ENCODE measurements at places on chromosomes 5 and 9.

GRCh38 chr5:151819830-151820229 lies 48.1 kb downstream of the G3BP1 start:
- DNase-seq, result no peak

DNA sequence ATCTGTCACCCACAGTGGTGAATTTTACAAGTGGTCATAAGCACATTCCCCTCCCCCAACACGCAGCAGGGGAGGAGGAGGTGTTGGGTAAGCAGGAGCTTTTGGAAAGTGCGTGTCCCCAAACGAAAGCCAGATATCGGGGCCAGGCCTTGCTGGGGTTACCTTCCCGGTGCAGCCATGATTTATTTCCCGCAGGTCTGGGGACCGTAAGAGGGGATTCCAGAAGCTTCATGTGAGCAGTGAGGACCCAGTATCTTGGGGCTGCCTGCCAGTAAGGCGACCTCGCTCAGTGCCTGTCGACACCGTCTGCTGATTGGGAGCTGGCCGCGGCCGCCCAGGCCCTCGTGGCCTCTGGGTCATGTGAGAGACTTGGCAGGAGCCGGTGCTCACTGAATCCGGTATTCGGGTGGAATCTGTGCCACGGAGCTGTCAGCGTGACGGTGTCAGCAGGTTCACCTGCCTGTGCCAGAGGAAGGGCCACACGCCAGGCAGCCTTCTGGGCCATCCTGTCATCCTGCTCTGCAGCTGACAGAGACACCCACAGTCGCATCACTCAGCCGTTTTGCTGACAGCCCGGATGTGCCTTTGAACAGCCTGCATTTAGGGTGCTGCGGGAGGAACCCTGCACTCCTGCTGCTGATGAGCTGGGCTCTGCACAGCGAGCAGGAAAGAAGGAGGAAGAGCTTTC lies 37.3 kb downstream of the SEC61B start:
- DNase-seq, result no peak

DNA sequence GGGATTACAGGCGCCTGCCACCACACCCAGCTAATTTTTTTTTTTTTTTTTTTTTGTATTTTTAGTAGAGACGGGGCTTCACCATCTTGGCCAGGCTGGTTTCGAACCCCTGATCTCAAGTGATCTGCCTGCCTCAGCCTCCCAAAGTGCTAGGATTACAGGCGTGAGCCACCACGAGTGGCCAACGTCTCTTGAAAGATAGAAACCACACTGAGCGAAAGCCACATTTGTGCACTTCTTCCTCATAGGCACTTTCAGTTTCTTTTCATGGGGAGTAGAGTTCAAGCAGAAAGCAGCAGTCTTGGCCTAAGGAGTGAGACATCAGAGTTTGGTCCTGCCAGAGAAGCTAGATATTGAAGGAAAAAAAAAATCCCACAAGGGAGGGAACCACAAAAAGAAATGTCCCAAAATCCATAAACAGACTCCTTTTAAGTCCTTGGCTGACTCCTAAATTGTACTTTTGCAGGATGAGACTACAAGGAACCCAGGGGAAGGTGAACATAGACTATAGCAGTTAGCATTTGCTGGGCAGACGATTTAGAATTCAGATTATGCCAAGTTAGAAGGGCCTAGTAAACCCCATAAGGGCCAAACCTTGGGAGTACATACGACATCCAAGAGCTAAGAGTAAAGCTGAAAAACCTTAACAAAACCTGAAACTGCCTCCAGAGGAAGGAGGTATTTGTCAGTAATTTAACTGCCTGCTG lies 43.9 kb upstream of the GLIPR2 start:
- no peak for DNase-seq

- no peak for DNase-seq
Measured at GRCh38 chr5:112329419-112330090, 89.5 kb downstream of the EPB41L4A start.

- DNase-seq, result no peak
Measured at GRCh38 chr5:148492351-148492750, 108.6 kb downstream of the FBXO38 start.

- no peak for DNase-seq
Measured at GRCh38 chr9:136326061-136326760, 1.1 kb upstream of the GPSM1 start.

GRCh38 chr5:175248416-175248905 lies 195.5 kb downstream of the DRD1 start:
- no peak for DNase-seq
